ENCODE measurements at places on chromosomes 7 and 10.

- DNase-seq, result no peak
Observed at GRCh38 chr10:15658069-15658702, 61.5 kb downstream of the ITGA8 start.

DNA sequence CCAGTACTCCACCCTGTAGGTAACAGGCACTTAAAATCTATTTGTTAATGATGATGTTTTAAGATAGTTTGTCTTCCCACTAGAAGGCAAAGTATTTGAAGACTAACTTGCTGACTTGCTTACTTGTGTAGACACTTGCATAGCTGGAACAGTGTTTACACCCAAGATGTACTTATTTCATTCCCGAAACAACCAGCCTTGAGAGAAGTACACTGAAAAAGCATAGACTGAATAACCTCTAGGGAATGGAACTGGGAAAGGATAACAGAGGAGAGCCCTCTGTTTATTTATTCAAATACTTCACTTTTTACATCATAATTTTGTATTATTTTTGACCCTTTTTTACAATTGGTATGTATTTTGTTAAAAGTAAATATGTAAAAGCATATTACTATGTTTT, 33.1 kb upstream of the TMEM26 start:
- no peak for DNase-seq

DNA sequence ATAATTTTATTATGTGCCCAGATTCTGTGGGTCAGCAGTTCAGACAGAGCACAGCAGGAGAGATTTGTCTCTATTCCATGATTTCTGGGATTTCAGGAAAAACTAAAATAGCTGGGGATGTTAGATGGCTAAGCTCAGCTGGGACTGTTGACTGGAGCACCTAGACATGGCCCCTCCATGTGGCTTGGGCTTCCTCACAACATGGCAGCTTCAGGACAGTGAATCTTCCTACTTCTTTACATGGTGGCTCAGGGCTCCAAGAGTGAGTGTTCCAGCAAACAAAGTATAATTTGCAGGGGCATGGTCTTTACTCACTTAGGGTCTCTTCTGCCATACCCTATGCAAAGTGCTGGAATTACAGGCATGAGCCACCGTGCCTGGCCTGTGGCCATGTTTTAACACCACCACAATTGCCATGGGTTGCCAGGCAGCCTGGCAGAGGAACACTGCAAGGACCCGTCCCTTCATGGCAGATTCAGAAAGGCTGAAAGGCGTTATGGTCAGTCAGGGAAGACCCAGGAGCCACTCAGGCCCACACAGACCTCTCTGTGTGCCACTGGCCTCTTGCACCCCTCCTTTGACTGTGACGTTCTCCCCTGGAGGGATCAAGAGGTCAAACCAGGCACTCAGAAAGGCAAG, 50.8 kb upstream of the ZMIZ1 start:
- DNase-seq, result no peak

GRCh38 chr10:25682203-25682851, 251.7 kb upstream of the MYO3A start:
- DNase-seq, result no peak

DNA sequence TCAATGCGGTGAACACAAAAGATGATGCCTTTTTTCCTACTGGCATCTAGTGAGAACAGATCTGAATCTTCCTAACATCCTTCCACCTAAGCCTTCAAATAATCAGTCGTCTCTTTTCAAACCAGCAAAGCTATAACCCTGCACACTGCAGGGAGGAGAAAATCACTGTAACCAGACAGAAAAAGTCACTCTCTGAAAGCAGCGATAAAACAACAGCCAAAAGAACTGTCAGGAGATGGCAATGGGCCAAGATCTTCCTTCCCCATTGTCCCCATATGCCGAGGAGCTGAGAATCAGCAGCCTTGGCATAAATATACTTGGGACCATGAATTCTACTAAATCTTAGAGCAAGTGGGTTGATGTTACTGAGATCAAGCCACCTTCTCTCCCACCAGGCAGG, 13.1 kb downstream of the FZD9 start:
- DNase-seq, result no peak

- DNase-seq, result no peak
Observed at GRCh38 chr7:41984888-41985287, 252.1 kb downstream of the GLI3 start.

DNA sequence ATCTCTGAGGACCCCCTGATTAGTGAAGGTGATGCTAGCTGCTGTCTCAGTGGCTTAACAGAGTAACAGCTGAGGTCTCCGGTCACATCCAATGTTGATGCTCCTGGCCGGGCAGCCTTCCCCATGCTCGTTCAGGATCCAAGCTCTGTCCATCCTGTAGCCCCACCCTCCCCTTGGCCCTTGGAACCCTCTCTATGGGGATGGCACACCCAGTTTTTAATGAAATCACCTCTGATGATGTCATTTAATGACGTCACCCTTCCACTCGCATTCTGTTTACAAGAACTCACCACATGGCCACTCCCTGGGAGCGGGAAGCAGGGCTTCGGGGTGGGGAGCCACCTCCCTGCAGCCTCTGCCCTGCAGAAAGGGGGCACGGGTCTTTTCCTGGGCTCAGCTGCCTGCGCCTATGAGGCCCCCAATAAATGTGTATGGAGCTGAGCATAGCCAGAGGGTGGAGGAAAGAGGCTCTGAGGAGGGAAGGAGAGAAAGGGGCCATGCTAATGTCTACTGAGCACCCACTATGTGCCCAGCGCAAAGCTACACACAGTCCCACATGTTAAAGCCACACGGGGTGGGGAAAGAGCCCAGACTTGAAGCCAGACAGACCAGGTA, 95.5 kb downstream of the OAT start:
- DNase-seq, result no peak

DNA sequence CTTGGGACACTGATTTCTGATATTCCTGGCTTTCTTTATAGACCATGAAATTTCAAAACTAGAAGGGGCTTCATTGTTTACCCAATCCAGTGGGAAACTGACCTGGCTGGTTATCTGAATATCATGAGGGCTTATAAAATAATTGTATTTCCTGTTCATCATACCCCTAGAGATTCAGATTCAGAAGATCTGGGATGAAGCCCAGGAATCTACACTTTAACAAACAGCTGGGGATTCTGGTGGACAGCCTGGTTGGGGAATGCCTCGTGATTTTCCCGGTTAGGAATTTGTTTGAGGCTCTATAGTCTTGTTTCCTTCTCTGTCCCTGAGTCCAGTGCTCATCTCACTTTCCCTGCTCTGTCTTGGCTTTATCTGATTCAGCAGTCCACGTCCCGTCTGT, 110.3 kb downstream of the ADRA2A start:
- no peak for DNase-seq
